ENCODE measurements at places on chromosomes 6 and 20.

- no peak for DNase-seq
Observed at GRCh38 chr20:2859330-2860121, 13.8 kb upstream of the PTPRA start.

DNA sequence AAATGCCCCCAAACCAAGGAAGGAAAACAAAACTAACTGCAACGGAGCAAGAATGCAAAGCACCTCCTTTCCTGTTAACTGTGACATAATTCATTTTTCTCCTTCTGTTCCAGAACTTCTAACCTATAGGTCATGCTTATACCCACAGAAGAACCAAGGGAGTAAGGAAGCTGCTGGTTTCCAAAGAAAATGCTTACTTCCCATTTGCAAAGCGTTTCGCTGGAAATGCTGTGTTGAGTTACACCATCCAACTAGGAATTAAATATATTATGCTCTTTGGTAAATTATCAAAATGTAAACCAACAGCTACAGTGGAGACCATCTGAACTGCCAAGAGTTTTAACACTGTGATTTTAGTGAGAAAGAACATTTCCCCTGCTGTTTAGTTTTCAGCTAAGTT, 42.9 kb downstream of the ATXN1 start:
- DNase-seq = no peak

DNA sequence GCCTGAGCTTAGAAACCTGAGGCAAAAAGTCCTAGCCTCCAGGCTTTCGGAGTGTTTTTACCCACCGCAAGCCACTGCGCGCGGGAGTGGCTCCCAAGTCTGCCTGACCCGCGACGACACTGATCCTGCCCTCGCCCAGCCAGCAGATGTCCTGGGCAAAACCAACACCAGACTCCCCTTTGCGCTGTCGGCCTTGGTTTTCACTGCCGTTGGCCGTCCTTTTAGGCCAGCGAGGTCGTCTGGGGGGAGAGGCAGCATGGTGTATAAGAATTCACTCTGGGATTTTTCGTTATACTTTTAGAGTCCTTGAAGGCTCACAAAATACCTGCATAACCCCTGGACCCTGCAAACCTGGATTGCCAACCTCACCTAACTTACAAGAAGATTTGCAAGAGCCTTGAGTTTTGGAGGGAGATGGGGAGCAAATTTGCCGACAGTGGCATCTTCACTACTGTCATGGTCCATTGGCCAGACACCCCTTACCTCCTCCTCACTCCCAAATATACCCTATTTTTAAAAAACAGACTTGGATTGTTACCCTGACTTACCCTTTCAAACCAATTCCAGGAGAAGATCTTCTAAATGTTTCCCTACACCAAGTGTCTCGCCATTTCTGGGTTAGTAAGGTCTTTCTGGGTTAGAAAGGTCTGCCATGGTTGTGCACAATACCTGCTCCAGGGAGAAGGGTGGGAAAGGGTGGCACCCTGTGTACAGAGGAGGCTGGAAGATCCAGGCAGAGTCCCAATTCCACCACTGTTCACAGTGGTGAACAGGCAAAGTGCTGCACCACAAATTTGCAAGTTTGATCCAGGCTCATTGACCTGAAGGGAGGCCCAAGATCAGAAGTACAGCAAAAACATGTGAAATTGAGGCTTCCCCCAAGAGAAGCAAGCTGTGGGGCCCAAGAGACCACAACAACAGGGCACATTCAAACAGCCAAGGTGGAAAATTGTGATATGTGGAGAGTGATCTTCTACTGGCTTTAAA, 4.4 kb downstream of the FOXA2 start:
- DNase-seq = no peak

GRCh38 chr20:10648651-10649050, 25.1 kb downstream of the JAG1 start:
- DNase-seq = no peak

GRCh38 chr20:53434662-53435061, 159.0 kb downstream of the ZNF217 start:
- no peak for DNase-seq

GRCh38 chr6:62707156-62707555, 421.1 kb upstream of the KHDRBS2 start:
- no peak for DNase-seq

Data from hippocampal formation (tissue), 2 donors.